Muscle of back (tissue), 13 donors: ENCODE measurements at places on chromosomes 5 and 9. TPM values are rescaled to one million over a fixed set of nuclear protein-coding genes. Genes with fewer than 3 reads are reported as not detected.

- DNase-seq = no peak
Measured at GRCh38 chr9:99433095-99433494, 211.0 kb downstream of the SEC61B start.

GRCh38 chr9:77005216-77005615, 14.2 kb upstream of the FOXB2 start:
- DNase-seq = no peak

- no peak for DNase-seq
Measured at GRCh38 chr5:13278148-13278547, 666.3 kb downstream of the DNAH5 start.

DNA sequence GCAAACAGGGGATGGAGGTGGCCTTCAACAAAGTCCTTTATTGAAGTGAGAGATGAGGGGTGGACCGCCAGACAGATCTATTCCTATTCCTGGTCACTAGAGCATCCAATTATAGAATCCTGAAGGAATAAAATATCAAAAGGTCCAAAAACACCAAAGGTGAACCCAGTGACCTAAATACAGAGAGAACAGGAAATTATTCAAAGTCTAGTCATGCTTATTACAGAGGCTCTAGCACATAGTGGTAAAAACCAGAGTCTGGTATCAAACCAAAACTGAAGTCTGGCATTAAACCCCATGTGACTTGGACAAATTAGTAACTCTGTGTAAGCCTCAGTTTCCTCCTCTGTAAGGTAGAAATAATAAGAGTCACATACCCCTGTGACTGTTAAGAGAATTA, 100.5 kb upstream of the SNX2 start:
- no peak for DNase-seq

GRCh38 chr9:134930398-134930797, 12.7 kb upstream of the FCN1 start:
- no peak for DNase-seq

GRCh38 chr9:111074395-111074794, 36.1 kb upstream of the LPAR1 start:
- no peak for DNase-seq

DNA sequence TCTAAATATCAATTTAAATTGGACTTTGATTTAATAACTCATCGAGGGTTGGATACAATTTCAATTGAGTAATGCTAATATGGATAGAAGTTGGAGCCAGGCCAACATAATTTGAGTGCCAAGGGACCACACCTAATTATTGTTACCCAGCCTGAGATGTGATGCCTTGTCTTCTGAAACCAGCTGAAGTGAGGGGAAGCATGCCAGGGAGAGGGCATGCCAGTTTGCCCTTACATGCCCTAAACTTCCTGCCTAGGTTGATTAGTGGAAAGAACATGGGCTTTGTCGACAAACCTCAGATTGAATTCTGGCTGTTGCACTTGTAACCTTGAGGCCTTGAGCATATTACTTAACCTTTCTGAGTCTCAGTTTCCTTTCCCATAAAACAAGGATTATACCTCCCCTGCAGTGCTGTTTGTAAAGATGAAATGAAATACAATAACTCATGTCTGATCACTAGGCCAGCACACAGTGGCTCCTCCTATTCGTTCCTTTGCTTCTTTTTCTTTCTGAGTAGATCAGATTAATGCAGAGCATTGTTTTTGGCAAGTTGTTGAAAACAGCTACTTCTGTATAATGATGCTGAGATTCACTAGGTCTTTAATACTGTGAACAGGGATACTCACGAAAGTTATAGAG, 412.8 kb downstream of the TLE4 start:
- no peak for DNase-seq

DNA sequence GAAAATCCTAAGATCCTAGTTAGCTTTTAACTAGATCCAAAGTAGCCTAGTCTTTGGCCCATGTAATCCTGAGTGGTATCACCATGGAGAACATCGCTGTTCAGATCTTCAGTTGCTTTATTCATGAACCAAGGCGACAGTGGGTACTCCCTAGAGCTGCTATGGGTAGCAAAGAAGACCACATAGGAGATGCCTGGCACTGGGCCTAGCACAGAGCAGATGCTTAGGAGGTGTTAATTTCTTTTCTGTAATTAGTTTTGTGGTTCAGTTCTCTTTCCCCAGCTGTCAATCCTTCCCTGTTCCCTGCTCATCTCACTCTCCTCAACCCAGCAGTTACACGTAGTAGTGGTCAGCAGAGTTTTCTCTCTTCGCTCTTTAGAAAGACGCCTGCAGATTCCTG, 9.3 kb downstream of the CAST start:
- DNase-seq = no peak

DNA sequence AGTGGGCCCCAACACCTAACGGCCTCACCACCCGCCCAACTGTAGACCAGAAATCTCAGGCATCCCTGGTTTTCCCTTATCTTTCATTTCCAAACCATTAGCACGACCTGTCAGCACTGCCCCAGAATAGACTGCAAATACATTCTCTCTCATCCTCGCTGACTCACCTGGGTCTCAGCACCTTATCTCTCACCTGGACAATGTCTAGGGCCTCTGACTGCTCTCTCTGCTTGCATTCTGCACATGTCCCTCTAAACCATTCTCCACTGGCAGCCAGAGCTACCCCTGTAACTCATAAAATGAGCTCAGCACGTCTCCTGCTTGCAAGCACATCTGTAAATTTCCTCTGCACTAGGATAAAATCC, 12.7 kb downstream of the CKMT2 start:
- no peak for DNase-seq

DNA sequence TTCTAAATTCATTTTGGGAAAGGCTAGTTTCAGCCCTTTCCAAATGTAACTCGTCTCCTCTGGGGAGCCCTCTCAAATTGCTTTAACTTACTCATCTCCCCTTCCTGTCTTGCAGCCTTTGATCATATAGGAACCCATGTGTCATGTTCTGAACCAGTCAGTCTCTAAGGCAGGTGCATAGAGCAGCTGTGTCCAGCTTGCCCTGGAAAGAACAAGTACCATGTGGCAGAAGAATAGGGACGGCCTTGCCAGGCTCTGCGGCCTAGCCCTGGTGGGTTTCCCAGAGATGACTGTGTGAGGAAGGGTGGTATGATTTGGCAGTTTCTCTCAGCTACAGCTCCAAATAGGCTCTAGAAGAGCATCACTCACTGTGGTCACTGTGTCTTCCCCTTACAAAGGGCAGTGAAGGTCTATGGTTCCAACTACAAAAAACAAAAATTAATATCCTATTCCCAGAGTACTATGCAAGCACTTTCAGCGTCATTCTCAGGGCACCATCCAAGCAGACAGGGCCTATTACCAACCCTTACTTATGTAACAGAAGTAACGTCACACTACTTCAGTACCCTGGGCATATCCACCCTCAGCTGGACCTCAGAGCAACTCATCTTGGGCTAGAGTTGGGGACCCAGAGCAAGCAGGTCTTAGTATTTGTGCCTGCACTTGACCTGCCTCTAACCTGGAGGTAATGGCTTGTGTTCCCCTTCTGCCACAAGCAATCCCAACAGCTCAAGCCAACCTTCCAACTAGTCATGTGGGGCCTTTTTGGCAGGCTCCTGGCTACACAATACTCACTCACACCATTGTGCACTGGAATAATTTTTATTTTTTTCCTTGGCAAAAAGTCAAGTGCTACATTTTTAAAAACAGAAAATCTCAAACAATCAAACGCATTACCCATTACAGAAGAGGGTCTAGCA, 37.2 kb upstream of the UBAP2 start:
- no peak for DNase-seq

DNA sequence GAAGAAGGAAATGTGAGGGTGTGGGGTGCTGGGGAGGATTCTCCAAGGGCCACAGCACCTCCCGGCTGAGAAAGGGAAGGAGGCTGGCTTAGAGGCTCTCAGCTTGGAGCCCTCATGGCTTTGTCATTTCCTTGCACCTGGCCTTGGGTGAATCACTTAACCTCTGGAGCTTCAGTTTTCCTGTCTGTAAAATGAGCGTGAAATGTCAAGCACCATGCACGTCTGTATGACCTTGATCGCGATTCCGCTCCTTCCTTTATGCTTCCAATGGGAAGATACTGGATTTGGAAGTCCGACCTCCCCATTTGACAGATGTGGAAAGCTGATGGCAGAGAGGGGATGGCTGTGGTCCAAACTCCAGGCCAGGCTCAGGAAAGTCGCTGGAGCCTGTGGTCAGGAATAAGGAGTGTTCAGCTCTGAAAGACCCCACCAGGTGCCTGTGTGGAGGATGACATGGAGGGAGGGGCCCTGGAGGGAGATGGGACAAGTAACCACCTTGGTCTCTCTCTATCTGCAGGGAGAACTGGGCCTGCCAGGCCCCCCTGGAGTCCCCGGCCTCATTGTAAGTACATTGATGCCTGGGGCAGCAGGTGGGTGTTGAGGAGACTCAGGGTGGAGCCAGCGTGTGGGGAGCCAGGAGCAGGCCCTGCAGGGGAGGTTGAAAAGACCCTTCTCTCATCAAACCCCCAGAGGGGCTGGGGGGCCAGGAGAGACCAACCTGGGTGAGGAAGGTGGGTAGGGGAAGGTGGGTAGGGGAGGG, 66.5 kb downstream of the COL27A1 start:
- DNase-seq = no peak

GRCh38 chr9:113293285-113293878, 9.8 kb downstream of the RNF183 start:
- DNase-seq = no peak

- peak; percentile 36 for DNase-seq
Measured at GRCh38 chr9:37617832-37618231, 25.4 kb upstream of the TOMM5 start.

DNA sequence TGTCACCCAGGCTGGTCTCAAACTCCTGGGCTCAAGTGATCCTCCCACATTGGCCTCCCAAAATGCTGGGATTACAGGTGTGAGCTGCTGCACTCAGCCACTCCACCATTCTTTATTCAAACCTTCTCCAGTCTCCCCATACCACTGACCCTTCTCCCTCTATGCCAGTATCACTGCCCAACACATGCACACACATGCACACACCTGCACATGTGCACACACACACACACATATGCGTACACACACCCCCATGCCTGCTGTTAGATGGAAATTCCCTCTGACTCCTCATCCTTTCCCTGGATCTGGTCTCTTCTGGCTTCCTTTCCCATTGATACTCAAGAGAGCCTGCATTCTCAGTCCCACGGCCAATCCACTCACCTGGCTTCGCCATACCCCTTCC, 170.0 kb downstream of the CRB2 start:
- DNase-seq = no peak

GRCh38 chr9:120711354-120711753, 2.9 kb downstream of the MEGF9 start:
- DNase-seq = no peak

DNA sequence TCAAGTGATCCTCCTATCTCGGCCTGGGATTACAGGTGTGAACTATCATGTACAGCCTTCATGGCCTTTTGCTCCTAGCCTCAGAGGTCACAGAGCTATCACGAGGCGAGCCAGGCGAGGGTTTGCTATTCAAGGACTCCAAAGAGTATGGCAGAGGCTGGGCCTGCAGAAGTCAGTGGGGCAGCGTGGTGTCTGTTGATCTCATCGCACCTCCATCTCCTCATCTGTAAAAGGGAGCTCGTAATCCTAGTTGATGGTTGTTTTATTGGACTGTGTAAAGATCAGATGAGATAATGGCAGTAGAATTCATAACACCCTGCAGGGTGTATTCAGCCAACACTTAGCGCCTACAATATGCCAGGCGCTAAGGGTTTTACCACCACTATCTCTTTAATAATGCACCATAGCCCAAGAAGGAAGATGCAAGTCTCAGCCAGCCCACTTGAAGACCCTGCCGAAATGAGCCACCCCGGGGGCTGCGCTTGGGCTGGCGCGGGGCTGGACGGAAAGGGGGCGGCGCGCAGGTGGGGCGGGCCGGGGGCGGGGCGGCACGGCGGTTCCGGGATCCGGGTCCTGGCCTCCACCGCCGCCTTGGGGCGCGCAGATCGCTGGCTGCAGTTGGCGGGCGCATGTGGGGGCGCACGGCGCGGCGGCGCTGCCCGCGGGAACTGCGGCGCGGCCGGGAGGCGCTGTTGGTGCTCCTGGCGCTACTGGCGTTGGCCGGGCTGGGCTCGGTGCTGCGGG, at the start of gene GALNT12:
Gene GALNT12, plus strand, starts transcription at position 601 of the 744 bp plus-strand sequence. Its CDS starts 29 bp downstream, at position 630.
- no peak for DNase-seq

DNA sequence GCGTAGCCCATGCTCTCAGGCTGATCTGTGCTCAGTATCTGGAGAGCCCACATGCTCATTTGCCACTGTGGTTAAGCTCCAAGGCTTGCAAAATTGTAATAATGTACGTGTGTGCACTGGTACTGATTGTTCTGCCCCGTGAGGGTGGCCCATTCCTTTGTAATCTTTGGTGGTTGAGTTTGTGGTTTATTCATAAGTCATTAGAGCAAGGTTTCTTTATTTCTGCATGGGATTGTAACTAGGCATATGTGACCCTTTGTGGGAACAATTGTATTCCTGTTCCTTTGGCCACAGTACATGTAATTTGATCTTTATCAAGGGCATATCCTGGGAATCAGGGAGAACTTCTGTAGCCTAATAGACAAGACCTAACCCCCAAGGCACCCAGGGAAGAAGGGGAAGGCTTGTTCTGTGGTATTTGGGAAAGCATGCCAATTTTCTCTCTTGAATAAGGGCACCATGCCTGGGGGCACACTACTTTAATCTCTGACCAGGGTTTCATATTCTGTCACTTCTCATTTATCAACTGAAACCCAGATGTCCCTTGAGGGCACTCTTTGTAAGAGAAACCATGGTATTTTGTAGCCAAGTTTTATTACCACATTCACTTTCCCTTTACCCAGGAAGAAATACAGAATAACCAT, 74.6 kb downstream of the NPR3 start:
- no peak for DNase-seq

- DNase-seq = no peak
Measured at GRCh38 chr5:21613971-21614488, 1239.1 kb downstream of the CDH12 start.

DNA sequence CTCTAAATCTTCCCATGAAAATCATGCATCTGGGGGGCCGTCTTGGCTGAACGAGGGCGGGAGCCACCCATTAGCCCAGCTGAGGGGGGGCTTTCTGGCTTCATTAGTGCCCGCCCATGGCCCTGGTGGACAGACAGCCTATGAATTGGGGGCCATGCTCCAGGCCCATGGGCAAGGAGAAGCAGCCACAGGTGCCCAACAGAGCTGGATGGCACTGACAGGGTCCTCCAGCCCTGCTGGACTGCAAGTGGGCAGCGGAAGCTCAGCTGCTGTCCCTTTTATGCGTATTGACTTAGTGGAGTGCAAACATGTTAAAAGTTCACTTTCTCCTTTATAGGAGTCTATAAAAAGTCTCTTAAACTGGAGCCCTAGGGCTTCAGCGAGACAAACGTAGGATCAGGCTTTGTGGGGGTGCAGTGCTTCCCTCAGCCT, 75.3 kb downstream of the MACROH2A1 start:
- DNase-seq = no peak

- DNase-seq = no peak
Measured at GRCh38 chr5:54296386-54296785, 14.0 kb downstream of the ARL15 start.

IFNA2 gene
- not detected for polyA plus RNA-seq

FAM13B gene
- polyA plus RNA-seq = 26.6 TPM

RLN1 gene
- not detected for polyA plus RNA-seq

LCN15 gene
- polyA plus RNA-seq = 0.36 TPM

ECSCR gene
- polyA plus RNA-seq = 28.8 TPM
